ENCODE measurements at places on chromosomes 2 and 18.

DNA sequence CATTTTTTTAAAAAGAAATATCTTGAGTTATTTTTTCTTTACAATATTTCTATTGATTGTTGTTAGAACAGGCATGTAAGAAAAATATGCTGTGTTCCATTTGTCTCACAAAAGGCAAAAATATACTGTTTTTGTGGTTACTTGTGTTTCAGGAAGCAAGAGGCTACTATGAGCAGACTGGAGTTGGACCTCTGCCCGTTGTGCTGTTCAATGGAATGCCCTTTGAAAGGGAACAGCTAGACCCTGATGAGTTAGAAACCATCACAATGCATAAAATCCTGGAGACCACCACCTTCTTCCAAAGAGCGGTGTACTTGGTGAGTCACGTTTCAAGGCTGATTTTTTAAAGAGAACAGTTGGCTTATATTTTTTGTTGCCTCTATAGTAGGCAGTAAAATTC is 54.7 kb downstream of the UGGT1 start:
- no peak for DNase-seq

DNA sequence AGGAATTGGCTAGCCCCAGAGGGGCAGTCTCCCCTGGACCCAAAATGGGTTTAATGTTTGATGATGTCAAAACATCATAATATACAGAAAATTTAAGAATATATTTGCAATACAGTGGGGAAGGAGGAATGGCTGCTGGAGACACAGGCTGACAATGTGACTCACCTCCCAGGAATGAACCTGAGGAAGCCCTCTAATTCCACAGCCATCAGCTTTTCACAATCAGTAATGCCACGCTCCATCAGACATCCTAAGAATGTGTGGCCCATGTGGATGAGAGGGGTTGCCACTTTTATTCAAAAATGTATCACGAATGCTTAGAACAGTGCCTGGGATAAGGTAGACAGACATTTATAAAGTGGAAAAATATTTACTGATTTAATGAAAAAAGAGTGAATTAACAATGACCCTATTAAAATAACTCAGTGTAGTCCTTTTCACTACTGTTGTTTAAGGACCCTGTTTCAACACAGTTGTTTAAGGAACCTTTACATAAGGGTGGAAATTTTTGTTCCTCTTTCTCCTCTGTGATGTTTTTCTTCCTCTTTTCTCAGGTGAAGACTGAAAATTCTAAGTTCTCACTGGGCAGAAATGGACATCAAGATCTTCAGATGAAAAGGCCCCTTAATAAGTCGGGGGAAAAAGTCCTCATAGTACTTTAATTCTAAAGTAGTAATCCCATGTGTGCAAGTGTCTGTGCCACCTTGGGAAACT is 17.5 kb upstream of the TMEM163 start:
- DNase-seq, result peak; percentile 89

GRCh38 chr2:129301431-129301913 is 678.0 kb upstream of the RAB6C start:
- no peak for DNase-seq

- DNase-seq, result no peak
Observed at GRCh38 chr2:237911363-237912017, 52.1 kb downstream of the RAMP1 start.

GRCh38 chr18:8277270-8277669 is 332.0 kb upstream of the RAB12 start:
- DNase-seq, result no peak

DNA sequence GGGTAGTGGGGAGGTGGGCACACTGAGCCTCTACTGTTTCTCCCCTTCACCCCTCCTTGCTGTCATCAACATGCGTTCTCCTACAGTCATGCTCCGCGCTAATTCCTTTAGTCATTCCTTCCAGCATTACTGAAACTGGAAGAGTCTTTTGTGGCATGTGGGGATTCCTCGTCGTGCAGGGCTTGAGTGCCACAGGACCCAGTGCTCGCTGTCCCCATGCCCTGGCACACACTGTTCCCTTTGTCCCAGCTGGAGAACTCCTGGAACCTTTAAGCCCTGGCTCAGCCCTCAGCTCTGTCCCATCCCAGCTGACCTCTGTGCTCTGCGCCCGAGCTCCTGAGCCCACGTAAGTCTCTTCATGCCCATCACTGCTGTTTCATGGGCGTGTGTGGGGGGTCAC is 42.1 kb downstream of the ODC1 start:
- DNase-seq, result no peak

- DNase-seq, result no peak
Observed at GRCh38 chr2:31334311-31335026, 80.1 kb downstream of the XDH start.

DNA sequence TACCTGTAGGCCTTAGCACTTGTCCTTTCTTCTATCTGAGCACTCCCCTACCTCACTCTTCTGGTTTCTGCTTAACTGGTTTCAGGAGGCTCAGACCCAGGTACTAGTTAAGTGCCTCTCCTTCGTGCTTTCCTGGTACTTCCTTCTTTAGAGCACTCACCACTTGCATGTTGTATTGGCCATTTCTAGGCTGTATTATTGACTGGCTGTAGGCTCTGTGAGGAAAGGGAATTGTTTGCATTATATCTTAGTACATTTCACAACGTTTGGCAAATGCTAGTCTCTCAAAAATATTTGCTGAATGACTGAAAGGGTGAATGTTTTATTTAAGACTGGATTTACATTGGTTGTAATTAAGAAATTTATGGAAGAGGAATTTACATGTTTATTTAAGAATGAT is 36.0 kb upstream of the SCN1A start:
- no peak for DNase-seq

DNA sequence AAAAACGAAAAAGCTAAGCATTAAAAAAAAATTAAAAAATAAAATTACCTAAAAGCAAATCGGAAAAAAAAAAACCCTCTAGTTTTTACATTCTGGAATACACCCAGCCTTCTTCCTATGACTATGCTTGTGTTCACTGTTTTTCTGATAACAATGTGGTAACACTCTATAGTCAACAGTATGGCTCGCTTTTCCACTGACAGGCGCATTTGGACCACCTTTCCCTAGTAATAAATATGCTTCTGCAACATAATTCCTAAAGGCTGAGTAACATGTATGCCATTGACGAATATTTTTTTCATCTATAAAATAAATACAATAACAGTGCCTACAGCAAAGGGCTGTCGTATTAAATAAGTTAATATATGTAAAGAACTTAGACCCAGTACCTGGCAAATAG is 27.9 kb downstream of the NOL10 start:
- DNase-seq, result peak; percentile 63

- peak; percentile 86 for DNase-seq
Observed at GRCh38 chr2:39481611-39482010, 44.5 kb upstream of the MAP4K3 start.

- no peak for DNase-seq
Observed at GRCh38 chr2:211251016-211251415, 694.6 kb downstream of the CPS1 start.

GRCh38 chr2:200615247-200615646 is 29.4 kb downstream of the AOX1 start:
- peak; percentile 92 for DNase-seq

- no peak for DNase-seq
Observed at GRCh38 chr2:157061799-157062198, 195.7 kb upstream of the GALNT5 start.

DNA sequence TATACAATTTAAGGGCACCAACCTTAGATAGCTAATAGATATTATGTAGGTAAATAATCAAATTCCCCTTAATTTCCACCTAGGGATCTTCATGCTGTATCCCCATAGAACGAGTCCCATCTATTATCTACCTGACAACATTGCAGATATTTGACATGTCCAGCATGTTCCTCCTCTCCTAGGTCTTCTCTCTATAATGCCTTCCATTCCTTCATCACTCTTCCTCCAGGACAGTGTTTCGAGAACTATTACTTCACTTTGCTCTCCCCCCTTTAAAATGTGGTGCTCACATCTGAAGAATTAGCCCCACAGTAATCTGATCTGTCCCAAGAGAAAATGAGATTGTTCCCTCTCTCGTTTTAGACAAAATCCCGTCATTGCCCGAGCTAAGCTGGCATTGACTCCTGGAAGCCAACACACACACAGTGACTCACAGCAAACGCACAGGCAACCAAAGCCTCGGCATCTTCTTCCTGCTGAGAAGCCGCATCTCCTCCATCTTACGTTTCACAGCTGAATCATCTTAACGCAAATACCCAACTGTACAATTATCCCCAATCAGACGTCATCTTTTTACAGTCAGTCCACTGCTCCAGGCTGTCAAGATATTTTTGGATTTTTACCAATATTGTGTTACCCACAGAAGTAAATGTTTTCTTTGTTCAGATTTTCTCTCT is 162.9 kb upstream of the AGAP1 start:
- peak; percentile 94 for DNase-seq

- DNase-seq, result no peak
Observed at GRCh38 chr2:40758401-40759155, 306.7 kb upstream of the SLC8A1 start.

GRCh38 chr18:9017167-9017904 is 85.2 kb upstream of the NDUFV2 start:
- DNase-seq, result peak; percentile 97

GRCh38 chr2:75276093-75277029 is 77.0 kb upstream of the TACR1 start:
- peak; percentile 86 for DNase-seq

DNA sequence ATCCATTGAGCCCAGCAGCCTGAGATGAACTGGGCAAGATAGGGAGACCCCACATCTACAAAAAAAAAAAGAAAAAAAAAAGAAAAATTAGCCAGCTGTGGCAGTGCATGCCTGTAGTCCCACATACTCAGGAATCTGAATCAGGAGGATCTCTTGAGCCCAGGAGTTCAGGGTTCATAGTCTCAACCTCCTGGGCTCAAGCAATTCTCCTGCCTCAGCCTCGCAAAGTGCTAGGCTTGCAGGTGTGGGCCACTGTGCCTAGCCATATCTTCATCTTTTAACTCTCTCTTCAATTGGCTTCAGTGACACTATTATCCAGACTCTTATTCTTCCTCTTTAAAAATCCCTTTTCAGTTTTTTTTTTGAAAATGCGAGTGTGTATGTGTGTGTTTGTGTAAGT is 28.5 kb upstream of the YES1 start:
- no peak for DNase-seq

- peak; percentile 72 for DNase-seq
Observed at GRCh38 chr18:67199993-67200617, 316.4 kb downstream of the DSEL start.

DNA sequence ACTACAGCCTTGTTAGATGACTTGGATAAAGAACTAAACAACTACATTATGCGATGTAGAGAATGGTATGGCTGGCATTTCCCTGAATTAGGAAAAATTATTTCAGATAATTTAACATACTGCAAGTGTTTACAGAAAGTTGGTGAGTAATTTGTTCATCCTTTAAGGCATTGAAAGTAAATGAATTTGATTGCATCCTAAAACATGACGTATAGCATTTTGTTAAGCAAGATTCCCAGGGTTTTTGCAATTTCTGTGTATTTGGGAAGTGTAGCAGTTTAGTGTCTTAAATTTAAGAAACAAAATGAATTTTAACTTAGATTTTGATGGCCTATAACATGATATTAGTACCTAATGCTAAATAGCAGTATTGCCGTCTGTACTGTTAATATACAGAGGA is 24.8 kb downstream of the NOP58 start:
- peak; percentile 23 for DNase-seq

GRCh38 chr2:178863130-178863855 is 56.1 kb upstream of the TTN start:
- no peak for DNase-seq

GRCh38 chr2:149364839-149365238 is 34.5 kb downstream of the LYPD6 start:
- no peak for DNase-seq

GRCh38 chr2:33478968-33479731 is 2.7 kb downstream of the RASGRP3 start:
- no peak for DNase-seq

- no peak for DNase-seq
Observed at GRCh38 chr2:47697000-47697601, 85.8 kb upstream of the MSH6 start.

DNA sequence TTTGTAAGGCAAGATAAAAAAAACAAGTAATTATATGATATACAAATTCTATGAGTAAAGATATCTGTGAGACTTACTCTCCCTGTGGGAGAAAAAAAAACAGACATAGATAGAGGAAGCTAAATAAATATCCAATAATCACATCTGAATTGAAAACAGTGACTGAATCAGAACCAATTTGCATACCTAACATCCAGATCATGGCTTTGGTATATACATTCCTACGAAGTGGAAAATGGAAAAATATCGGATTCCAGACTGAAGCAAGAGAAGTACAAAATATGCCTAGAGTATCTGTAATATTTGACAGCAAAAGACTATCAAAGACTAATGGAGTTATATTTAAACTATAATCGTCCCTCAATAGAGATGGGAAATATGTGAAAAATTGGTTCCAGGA is 1108.1 kb upstream of the CHAC2 start:
- no peak for DNase-seq

GRCh38 chr2:238847419-238847801 is 475 bp upstream of the TWIST2 start:
- peak; percentile 72 for DNase-seq

Measured in ELR (cell line).